ENCODE measurements at places on chromosomes 7 and 10. TPM values are rescaled to one million over a fixed set of nuclear protein-coding genes. Genes with fewer than 3 reads are reported as not detected.

LBX1 gene
- total RNA-seq = not detected

PLAC9 gene
- total RNA-seq = 221 TPM

HOXA7 gene
- total RNA-seq = 12.0 TPM

- no peak for DNase-seq
Measured at GRCh38 chr10:74593470-74593869, 232.9 kb upstream of the KAT6B start.

DNA sequence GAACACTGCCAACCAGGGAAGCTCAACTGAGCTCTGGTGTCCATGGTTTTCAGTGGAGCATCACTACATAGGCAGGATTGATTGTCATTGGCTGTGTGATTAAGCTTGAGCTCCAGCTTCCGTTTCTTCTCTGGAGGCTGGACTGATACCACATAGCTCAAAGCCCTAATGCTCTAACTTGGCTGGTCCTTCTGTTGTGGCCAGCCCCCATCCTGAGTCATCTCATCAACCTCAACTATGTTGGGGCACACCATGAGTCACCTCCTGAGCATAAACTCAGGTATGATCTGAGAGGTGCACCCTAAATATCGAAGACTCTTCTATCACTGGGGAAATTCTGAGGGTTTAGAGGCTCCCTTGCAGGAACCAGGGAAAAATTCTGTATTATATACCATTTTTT, 114.5 kb upstream of the INHBA start:
- DNase-seq = no peak

Measured in ascending aorta (tissue), 2 donors.